GM12891 (cell line): ENCODE measurements at places on chromosomes 16 and 17.

- DNase-seq = no peak
Measured at GRCh38 chr17:78534492-78535272, 42.5 kb downstream of the DNAH17 start.

DNA sequence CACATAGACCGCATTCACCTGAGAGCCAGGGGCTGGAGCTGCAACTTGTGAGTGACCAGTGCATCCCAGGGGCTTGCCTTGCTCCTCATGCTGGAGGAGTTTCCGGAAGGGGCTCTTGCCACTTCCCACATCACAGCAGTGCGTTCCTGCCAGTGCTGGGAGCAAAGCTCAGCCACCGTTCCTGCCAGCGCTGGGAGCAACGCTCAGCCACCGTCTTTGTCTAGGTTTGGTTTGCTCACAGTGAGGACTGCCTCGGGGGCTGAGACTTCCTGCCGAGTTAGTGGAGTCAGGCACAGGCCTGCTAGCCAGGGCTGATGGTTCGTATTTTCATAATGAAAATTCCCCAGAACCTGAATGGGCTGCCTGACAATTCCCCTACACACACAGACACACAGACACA lies 5.4 kb upstream of the CHRNE start:
- no peak for DNase-seq

GRCh38 chr17:46964315-46965265 lies 14.5 kb downstream of the RPRML start:
- DNase-seq = no peak

DNA sequence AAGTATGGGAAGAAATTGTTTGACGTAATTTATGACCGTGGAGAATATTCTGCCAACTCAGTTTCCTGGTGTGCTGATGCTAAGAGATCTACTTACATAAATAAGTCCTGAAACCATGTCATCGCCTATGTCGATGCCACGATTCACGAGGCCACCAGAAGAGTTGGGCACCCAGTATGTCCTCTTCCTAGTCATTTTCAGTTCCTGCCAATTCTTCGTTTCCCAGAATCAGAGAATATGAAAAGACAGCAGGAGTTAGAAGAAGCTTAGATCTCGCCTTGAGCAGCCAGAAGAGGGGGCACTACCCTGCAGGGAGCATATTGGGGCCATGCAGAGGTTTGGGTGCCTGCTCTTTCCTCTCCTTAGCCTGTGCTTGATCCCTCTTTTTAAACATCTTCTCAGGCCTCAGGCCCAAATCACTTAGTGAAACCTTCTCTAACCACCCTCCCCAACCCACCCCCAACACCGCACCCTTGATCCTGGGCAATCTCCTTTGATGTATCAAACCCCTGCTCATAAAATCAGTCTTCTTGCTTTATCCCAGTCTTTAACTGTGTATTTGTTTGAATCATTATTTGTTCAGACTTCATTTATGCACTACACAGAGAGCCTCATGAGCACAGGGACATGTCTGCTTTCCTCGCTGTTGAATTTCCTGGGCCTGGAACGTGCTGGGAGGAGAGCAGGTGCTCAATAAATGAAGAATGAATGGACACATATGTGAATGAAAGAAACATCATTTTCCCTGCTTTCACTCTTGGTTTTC lies 12.2 kb upstream of the LONP2 start:
- peak; percentile 35 for DNase-seq

DNA sequence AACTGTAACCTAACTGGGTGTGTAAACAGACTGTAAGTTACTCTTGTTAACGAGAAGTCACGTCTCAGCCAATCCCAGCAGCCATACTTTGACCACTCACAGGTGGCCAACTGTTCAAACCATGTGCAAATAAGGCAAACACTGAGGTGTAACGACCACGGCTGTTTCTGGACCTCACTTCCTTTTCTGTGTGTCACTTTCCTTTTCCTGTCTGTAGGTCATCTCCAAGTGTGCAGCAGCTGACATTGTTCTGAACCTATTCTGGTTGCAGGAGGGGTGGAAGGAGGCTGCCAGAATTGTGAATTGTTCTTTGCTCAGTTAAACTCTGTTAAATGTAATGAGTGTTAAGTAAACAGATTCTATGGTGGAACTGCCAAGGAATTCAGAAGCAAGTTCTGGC lies 627.4 kb downstream of the KCNJ2 start:
- DNase-seq = no peak

GRCh38 chr16:4684058-4684715 lies 9.2 kb upstream of the NUDT16L1 start:
- no peak for DNase-seq
